ENCODE measurements at places on chromosomes 4 and X. TPM values are rescaled to one million over a fixed set of nuclear protein-coding genes. Genes with fewer than 3 reads are reported as not detected.

DNA sequence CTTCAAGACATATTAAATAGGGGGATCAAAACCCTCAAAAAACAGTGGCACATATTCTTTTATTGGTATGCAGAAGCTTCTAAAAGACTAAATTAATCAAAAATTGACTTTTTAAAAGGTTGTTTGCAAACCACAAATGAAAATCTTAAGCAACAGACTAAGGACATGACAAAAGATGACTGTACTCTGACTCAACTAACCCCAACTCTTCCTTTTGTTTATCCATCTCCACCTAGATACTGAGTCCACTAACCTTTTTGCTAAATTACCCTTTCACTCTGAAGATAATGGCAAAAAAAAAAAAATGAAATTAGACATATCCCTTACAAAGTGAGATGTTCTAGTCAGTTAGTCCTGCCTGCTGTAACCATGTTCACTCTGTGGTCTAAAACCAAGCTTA is 91.6 kb upstream of the NLRP2B start:
- DNase-seq = no peak

- no peak for DNase-seq
Measured at GRCh38 chr4:121182296-121182695, 18.2 kb upstream of the TNIP3 start.

DNA sequence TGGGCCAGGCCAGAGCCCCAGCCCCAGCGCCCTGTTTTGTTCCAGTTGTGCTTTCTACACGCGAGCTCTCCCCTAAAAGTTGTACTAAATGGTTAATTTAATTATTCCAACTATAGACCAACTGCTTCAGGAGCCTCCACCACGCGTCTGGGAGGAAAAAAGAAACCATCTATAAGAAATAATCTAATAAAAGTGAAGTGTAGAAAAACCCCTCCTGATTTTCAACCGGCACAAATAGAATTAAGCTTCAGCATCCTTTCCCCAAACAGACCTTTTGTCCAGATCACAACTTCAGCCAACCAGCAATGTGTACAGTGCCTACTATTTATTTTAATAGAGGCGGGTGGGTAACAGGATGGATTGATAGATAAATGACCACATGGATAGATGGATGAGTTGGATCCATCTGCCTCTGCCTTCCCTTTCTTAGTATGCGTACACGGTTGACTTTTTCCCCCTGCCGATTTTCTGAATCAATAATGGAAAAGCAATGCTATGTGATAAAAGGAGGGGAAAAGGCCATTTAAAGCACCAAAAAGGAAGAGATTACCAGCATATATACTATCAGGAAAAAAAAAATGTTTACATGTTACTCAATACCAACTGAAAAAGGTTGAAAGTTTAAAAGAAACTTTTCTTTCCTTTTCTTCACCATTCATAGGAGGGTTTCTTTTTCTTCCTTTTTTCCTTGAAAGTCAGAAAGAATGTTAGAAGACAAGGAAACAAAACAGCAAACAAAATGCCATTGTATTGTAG is 3.7 kb upstream of the PHOX2B start:
- no peak for DNase-seq

Gene RHOXF2B
- not detected for total RNA-seq

DNA sequence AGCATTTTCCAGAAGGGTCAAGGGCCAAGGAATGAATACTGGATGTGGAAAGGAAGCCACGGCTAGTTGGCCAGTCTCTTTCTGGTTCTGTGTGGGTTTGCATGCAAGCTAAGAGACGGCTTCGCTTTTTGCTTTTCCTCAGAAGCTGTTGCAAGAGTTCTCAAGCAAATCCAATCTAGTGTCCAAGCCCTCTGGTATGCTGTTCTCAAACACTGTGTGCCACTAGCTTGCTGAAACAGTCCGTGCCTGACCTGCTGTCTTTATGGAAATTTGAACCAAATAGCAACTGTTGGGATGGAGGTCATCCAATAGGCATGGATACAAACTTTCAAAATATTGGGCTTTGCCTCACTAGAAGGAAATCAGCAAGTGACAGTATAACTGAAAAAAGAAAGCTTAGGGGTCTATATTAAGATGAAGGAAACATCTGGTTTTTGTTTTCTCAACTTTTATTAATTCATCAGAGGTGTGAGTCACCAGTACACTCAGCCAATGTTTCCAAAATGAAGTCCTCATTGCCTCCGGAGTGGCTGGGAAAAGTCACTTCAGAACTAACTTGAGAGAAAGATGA is 70.5 kb downstream of the SLC9A6 start:
- no peak for DNase-seq

GRCh38 chr4:161505141-161505540 is 658.7 kb downstream of the FSTL5 start:
- no peak for DNase-seq

GRCh38 chr4:151862766-151863165 is 102.0 kb upstream of the GATB start:
- no peak for DNase-seq

DNA sequence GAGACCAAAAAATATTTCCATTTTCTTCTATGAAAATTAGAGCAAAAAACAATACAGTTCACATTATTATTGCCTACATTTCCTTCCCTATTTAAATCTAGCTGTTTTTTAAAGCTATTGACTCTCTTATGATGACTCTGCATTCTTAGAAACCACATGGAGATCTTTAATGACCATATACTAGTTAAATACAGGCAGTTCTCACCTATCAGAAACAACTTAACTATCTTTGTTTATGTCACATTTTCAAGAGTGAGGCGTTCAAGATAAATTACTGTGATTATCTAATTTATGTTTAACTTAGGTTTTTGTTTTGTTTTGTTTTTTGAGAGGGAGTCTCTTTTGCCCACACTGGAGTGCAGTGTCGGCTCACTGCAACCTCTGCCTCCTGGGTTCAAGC is 3.0 kb downstream of the CISD2 start:
- no peak for DNase-seq

DNA sequence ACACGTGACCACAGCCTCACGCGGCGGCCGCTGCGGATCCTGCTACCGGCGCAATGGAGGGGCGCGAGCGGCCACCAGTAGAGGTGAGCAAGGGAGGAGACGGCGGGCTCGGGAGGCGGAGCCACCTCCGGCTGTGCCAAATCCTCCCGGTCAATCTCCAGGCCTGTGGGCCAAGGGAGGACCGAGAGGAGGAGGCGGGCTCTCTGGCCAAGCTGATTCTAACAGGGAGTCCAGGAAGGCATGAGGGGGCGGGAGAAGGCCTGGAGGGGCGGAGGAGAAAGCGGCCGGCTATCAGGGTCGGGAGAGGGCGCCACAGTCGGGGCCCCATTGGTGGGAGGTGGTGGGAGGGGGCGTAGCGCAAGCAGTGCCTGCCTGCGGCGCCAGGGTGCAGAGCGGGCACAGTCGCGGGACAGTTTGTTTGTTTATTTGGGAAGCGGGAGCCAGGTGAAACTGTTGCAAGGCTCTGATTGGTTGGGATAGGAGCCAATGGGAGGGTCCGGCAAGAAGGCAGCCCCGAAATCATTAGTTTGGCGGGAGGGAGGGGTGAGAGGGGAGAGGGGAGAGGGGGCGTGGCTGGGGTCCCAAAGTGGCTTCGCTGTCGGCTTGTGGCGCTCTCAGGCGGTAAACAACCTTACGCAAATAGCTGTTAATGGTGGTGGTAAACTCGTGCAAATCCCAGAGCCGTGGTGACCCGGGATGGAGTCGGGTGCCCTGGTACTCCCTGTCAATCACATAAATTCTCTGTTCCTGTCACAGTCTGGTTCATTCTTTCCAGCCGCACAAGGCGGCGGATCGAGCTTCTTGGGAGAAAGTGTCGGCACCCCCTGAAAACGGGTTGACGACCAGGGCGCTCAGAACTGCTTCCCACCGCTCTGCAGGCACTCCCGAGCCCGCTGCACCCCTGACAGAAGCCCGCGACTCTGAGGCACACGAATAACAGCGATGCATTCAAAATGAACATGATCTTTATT is at the start of gene IRS4:
IRS4 (minus strand) TSS at position 55 of the 971 bp plus-strand sequence.
- DNase-seq = peak; percentile 41

GRCh38 chrX:23802431-23802830 is 19.5 kb downstream of the SAT1 start:
- DNase-seq = no peak

DNA sequence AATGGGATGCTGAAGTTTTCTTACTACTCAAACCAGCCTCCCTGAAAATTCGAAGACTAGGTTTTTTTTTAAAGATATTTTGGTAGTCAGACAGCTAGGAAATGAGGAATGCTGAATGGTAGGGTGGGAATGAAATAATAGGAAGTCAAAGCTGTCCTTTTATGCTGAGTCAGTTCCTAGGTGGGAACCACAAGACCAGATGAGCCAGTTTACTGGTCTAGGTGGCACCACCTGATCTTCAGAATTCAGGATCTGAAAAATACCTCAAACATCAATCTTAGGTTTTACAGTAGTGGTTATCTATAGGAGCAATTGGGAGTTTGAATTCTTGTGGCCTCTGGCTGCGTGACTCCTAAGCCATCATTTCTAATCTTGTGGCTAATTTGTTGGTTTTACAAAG is 183.1 kb upstream of the GALNT7 start:
- DNase-seq = no peak

Gene DGKK
- total RNA-seq = 0.18 TPM

Gene BEX1
- 60.0 TPM for total RNA-seq

Gene TMEM271
- total RNA-seq = 0.32 TPM

DNA sequence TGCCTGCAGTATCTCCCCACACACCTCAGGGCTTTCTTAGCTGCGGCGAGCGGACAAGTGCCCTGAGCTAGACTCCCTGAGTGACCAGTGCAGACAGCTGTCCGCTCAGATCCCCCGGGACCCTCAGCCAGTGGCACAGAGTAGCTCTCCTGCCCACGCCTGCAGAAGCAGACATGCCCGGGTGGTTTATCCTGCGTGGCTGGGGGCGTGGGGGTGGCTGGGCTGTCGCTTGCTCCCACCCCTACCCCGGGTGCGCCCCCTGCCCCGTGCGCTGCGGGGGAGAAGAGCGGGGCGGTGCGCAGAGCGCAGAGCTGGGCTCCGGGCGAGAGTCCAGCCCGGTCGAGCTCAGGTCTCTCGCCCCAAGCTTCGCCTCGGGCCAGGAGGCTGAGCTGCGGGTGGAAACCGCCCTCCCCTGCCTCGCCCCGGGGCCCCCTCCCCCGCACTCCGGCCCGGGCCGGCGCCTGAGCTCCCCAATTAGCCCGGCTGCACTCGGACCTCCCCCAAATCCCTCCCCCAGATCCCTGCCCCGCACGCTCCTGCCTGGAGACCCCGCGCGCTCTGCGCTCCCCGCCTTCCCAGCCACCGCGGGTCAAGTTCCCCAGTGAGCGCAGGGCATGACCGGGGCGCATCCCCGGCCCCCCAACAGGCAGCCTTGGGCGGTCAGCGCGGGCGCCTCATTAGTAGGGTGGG is 11.7 kb upstream of the SHOX start:
- no peak for DNase-seq
